GM06990 (cell line): ENCODE measurements at places on chromosomes 1 and 21.

DNA sequence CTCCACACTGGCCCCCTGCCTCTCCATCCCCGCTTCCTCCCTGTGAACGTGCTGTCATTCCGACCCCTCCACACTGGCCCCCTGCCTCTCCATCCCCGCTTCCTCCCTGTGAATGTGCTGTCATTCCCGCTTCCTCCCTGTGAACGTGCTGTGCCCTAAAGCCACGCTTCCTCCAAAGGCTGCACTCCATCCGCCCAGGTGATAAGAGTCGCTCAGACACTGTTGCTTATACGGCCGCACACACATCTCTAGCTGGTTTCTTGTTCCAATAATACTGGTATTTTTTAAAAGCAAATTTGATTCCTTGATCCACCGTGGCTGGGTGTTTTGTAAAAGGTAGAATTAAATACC, 39.3 kb upstream of the TSPEAR start:
- no peak for DNase-seq

GRCh38 chr1:110687250-110687649, 12.5 kb upstream of the KCNA3 start:
- no peak for DNase-seq

DNA sequence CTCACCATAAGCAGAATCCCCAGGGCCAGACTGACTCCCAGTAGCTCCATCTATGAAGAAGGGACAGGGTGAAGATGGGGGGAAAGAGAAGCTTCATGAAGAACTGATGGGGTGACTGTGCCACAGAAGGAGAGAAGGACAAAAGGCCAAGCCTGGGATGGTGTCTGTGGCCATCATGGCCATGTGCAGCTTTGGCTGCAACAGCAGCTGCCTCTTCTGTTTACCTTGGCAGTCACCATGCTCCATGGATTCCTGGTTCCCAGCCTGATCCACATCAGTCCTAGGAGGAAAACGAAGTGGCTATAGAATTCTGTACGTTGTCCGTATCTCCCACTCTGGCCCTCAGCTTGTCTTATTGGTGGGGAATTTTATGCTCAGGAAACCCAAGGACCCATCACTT, 12.0 kb downstream of the SEMA6C start:
- DNase-seq: no peak

- DNase-seq: no peak
These were observed 24.2 kb upstream of the ATP6V1G3 start for GRCh38 chr1:198564716-198565115.

DNA sequence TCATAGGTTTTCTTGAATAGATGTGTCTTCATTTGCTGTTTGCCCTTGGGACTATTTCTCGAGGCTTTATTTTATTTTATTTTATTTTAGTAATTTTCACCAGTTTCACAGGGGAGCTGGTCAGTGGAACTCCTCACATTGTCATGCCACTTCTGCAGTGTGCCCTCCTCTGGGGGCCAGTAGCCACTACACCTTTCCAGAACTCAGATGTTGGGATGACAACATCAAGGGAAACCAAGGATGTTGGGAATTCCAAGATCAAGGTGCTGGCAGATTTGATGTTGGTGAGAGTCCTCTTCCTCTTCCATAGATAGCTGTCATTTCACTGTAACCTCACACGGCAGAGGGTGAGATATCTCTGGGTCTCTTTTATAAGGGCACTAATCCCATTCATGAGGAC, 35.5 kb downstream of the SLC26A9 start:
- no peak for DNase-seq

GRCh38 chr1:9424261-9424660, 115.0 kb upstream of the SLC25A33 start:
- no peak for DNase-seq

DNA sequence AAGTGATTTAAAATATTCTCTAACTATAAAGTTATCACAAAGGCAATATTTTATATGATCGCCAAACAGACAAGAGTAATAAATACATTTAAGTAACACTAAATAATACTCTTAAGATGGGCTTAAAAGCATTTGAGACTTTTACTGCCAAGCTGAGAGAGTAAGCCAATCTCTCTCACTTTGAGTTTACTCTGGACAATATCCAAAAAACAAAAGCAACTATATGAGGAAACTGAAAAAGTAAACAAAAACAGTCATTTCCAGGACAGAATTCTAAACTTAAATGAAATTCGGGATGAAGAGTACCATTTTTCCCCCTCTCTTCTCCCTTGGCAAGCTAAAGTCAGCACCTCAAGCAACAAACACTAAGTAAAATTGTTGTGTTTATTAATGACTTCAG, 173.2 kb downstream of the COP1 start:
- DNase-seq: no peak

GRCh38 chr1:150808121-150808520, at the start of gene CTSK:
Gene CTSK, minus strand, starts transcription at chr1:150808260. Its CDS starts 1,455 bp downstream, at chr1:150806805.
- no peak for DNase-seq

DNA sequence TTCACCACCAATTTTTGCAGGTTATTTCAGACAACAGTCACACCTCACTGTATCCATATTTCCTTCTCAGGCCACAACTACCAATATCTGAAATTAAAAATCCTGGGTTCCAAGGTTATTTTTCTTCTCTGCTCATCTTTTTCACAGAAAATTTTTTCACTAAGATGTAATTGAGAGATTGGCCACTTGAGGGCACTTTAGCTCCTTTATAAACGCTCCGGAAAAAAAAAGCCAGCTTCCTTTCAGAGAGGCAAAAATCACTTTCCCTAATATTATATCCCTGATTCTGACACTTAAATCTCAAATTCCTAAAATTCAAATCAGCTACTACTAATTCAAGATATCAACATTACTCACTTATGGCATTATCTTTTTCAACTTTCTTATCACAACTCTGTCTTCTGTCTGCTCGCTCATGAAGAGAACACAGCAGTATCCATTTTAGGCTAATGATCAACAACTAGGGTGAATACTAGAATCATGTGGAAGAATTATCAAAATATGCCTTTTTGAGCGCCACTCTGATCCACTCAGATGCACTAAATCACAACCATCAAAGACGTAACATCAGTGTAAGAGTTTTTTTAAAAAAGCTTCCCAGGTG, 101.4 kb upstream of the RGS1 start:
- no peak for DNase-seq

DNA sequence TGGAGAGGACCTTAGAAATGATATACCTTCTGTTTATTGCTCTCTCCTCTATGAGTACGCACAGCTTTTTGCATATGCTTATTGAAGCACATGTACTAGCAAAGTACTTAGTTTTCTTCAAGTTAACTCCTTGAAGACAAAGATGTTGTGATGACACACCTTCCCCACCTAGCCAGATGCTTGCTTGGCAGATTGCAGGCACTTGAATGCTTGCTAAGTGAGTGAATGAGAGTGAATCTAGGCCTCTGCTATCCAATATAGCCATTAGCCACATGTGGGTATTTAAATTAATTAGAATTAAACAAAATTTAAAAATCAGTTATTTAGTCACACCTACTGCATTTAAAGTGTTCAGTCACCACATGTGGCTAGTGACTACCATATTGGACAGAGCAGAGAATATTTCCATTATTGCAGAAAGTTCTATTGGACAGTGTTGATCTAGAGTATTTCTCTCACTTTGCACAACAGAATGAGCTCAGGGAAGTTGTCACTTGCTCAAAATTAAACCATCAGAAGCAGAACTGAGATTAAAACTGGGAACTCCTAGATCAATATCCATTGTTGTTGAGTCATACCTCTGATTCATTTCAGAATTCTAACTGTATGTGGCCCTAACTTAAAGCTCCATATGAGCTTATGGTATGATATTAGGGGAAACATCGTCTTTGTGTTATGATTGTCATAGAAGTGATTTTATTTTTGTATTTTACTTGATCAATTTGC, 8.6 kb upstream of the EEIG2 start:
- DNase-seq: peak; percentile 59

DNA sequence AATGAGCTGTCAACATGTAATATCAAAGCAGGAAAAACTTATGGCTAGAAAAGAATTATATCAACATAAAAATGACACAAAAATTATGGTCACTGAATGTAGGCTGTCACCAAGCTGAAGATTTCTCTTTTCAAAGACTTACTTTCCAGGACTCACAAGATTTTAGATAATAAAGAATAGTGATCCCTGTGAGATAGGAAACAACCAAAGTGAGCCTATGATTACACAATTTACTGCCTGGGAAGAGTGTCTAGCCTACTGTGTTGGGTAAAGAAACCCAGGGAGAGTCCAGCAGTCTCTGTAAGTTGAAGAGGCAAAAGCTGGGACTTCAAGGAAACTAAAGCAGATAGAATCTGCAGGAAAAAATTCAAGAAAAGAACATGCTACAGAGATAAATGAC, 20.2 kb upstream of the RGS1 start:
- no peak for DNase-seq

DNA sequence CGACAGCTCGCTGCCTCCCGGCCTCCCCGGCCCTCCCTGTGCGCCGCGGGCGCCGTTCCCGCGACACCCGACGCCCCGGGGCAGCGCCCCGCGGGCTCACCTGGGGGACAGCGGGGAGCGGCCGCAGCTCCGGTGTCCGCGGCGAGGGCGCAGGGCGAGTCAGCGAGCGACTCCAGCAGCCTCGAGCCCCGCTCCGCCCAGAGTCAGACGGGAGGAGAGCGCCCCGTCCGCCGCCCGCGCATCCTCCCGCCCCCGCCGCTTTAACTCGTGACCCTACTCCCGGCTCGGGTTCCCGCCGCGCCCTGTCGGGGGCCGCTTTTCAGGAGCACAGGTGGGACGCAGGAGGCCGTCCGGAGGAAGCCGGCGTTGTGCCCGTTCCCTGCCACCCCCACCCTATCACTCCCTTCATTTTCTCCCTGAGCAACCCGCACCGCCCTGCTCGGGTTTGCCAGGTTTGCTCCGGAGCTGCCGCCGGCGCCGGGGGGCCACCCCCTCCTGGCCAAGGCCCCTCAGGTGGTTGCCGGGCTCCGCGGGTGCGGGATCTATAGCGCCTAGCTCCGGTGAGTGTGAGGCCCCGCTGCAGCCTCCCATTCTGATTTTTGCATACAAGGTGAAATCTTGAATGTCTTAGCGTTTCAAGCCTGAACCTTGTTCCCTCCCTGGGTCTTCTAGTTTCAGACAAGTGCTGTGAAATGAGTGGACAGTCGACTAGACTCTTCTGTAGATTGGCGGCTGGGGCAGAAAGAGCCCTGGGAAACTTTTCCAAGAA, at the start of gene MCOLN3:
MCOLN3 (minus strand) TSS at position 205 of the 769 bp plus-strand sequence. CDS start 3,140 bp downstream, outside the sequence.
- peak; percentile 64 for DNase-seq

GRCh38 chr1:8374812-8375211, 56.9 kb downstream of the SLC45A1 start:
- no peak for DNase-seq

DNA sequence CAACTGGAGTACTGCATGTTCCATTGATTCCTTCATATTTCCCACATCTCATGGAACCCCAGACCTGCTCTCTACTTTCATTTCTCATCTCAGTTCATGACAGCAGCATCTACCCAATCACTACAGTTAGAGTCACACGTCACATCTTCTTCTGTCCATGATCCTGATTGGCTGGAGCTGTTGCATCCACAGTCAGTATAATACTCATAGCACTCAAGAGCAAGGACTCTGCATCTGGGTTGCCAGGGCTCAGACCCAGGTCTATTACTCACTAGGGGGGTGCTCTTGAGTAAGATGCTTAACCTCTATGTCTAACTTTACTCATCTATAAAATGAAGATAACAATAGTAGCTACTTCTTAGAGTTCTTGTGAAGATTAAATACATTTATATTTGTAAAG, 4.4 kb upstream of the XPR1 start:
- DNase-seq: no peak

DNA sequence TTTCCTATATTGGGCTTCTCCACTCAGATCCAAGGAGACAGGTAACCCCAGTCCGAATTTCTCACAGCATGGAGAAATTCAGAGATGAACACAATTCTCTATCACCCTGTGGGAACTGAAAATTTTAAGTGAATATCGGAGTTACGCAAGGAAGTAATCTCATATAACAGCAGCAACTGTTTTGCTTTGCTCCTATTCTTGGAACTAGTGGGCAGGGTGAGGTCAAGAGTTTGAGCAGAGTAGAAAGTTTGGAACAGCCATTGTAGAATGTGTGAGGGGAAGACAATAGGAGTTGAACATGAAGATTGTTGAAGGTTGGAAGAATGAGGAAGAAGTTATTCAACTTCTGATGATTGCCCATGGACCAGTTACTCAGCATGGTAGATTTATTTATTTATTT, 24.3 kb upstream of the SLC35D1 start:
- no peak for DNase-seq

- no peak for DNase-seq
These were observed 1510.9 kb downstream of the KCNT2 start for GRCh38 chr1:195097316-195097715.

DNA sequence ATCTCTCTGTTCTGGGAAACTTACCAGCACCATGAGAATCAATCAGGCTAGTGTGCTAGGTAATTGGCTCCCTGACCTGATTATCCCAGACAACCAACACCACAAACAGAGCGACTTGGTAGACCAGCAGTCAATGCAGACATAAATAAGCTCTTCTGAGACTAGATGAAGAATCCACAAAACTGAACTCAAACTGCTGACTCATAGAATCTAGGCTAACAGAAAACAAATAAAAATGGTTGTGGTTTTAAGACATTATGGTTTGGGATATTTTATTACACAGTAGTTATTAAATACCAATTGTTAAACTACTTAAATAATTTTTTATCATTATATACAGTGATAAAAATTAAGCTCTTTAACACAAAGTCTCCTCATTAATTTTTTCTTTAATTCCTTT, 535.7 kb downstream of the COL11A1 start:
- DNase-seq: no peak

- DNase-seq: no peak
These were observed 155.7 kb downstream of the PTPRU start for GRCh38 chr1:29392036-29392435.

DNA sequence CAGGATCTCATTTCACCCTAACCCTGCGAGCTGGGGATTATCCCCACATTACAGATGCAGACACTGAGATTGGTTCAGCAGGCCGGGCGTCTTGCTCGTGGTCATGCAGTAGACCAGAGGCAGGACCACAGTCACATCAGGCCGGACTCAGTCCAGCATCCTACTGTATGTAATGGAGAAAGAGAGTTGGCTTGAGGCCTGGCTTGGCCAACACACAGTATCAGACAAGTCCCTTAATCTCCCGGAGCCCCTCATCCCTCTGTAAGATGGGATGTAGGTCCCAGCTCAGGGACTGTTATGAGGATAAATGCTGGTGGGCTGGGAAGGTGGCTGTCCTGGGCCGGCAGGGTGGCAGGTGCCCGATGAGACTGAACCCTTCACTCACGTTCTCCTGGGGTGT, 66.1 kb upstream of the ACTL8 start:
- no peak for DNase-seq
